ENCODE measurements at places on chromosomes 1 and 21.
A peak's percentile ranks its signal among the peaks of the same experiment; 100 is the strongest.

DNA sequence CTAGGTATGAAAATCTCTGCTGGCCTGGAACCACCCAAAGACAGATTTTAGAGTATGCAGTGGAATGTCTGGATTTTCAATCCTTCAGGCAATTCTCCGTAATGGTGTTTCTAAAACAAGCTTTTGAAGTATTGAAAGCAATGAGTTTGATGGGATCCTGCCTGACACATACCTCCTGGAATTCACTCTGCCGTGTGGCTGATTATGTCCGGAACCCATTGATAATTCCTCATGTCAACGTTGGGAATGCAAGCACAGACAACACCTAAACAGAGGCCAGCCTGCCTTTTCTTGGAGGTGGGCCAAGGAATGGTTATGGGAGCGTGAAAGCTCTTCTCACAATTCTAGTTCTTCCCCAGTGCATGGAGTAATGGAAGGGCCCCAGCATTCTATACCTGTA, 168.9 kb upstream of the HMCN1 start:
- DNase-seq = peak; percentile 84

- DNase-seq = no peak
Observed at GRCh38 chr21:25428537-25428936, 178.7 kb downstream of the MRPL39 start.

DNA sequence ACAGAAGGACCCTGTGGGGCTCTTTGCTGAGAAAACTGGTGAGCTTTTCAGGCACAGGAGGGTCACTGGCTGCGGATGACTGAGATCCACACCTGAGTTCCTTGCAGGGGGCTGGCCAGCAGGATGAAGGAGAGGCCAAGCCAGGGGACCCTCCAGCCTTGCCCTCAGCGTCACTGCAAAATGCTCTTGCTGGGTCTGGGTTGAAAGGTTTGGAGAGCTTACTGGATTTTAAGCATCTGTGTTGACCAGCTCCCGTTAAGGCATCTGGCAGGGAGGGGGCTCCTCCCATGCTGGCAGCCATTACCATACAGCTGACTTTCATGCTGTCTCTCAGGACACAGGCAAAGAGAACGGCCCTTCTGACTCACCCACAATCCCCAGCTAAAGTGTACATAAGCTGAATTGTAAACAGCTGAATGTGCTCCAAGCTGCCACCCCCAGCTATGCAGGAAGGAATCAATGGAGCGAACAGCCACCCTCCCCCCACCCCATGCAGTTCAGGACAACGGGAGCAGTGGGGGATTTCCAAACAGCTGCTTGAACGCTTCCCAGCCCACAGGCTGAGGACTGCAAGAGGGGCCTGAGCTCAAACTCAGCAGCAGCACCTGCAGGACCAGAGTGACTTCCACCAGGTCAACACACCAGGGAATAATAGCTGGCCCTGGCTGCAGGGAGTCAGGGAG, 21.3 kb upstream of the A3GALT2 start:
- DNase-seq = peak; percentile 81

DNA sequence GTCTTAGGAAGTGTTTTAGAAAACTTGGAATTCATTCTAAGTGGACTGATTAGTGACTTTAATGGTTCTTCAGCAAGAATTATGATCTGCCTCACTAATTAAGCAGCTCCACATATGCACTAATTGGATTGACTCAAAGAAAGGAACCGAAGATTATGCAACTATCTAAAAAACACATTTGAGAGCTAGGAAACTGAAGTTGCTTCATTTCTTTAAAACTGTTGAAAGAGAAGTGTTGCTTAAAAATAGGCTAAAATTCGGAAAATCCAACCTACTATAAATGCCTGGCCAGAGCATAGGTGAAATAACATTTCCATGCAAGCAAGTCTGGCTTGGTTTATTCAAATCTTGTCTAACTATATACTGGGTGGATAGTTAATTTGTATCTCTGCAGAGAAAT, 502.9 kb upstream of the ZRANB2 start:
- no peak for DNase-seq

GRCh38 chr1:208030288-208031091, 119.6 kb upstream of the CD34 start:
- no peak for DNase-seq

GRCh38 chr1:63124666-63125191, 197.6 kb upstream of the FOXD3 start:
- DNase-seq = peak; percentile 58

DNA sequence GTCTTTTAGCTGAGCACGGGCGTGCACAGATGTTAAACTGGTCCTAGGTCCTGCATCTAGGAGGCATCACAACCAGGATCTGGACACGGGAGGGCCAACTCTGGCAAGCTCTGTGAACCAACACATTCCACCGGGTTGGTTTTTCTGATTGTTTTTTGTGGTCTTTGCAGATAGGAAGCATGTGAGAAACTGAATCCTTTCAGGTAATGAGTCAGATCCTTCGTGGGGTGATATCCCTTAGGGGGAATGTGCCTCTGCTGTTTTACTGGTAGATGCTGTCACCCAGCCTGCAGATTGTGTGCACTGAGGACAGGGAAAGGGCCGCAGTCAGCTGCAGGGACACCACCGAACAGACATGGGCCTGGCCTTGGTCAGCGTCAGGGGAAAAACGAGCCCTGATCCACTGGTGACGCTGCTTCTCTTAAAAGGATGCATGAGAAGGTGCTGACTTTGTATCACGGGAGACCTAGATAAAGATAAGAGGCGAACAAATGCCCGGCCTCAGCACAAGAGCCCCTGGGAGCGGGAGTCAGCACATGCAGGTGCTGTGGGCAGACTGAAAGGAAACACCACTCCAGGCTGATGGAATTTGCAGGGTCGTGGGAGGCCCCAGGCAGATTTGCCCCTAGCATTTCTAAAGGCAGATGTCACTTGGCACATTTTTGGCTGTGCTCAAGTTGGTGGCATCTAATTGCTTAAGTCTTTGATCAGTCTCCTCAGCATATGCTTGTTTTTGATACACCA, 51.1 kb downstream of the DOP1B start:
- DNase-seq = no peak

DNA sequence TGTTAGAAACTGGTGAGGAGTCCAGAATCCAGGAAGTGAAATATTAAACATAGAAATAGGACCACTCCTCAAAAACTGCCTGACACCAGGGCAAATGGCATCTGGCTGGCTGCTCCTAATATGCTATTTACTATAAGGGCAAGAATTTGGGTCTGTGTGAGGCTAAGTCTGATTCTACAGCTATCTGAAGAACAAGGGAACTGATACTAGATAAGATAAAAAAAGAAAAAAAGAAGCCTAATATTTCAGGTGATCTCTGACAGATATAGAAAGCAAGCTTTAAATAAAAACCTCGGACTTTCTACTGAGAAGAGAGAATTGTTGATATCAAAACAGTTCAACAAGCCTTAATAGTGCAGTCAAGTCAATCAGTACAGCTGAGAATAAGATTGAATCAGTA, 42.1 kb upstream of the VAV3 start:
- no peak for DNase-seq

DNA sequence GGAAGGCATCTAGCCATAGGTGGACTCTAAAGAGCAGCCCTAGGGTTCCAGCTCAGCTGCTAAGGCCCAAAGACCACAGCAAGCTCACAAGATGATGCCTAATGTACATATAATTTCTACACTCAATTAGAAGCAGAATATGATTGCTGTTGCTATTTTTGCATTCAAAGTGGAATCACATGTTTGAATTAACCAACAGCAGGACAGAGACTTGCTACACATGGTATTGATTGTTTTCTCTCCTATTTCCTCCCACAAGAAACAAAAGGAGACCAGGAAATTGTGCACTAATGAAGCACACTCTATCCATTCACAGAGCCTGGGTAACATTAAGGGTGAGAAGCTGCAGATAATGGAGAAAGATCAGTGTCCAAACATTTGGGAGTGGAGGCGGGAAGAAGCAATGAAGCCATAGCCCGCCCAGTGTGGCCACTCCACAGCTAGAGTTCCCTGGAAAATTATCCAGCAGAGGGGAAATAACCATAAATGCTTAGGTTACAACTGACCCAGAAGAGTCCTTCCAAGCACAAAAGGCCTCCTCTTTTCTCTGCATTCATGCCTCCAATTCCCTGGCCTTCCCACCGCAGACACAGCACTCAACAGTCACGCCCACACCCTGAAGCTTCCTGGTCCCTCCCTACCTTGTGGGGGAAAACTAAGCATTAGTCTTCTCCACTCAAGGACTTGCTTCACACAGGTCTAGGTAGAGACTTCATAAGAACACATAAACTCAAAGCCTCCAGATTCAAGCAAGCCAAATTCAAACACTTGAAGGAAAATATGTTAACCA, 7.5 kb downstream of the CNN3 start:
- no peak for DNase-seq

GRCh38 chr1:94275083-94275482, 37.7 kb upstream of the ARHGAP29 start:
- DNase-seq = no peak

DNA sequence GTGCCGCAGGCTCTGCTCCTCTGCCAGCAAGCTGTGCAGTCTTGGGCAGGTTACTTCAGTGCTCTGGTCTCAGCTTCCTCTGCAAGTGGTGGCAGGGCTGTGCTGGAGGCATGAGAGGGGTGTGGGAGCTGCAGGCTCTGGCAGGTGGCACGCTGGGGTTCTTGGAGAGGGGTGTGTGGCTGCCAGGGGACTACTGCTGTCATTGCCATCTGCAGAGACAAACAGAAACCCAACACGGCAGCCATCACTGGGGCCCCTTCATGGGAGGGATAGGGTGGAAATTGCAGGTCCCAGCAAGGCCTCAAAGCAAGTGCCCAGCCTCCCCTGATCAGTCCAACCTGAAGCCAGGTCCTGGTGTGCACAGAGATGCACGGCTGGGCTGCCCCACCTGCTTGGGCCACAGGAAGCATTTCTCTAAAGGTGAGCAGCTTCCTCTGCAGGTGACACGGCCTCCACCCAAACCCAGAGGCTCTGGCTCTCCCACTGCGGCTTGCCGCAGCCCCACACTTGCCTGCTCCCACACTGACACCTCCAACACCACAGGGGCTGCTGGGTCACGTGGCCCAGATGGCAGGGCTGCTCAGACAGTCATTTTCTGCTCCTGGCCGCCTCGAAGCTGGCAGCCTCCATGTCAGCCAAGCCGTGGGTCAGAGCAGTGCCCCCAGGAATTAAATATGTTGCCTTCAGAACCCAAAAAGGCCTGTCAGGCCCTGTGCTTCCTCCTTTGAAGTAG, 4.1 kb upstream of the COL6A2 start:
- no peak for DNase-seq

DNA sequence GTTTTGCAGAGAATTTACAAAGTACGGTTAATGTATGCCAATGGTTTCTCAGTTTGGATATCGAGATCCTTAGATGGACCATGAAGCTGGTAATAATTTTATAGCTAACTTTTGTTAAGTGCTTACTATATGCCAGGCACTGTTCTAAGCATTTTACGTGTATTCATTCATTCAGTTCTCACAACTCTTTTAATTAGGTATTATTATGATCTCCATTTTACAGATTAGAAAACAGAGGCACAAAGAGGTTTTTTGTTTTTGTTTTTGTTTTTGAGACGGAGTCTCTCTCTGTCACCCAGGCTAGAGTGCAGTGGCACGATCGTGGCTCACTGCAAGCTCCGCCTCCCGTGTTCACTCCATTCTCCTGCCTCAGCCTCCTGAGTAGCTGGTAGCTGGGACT, 7.2 kb downstream of the RPRD2 start:
- no peak for DNase-seq

DNA sequence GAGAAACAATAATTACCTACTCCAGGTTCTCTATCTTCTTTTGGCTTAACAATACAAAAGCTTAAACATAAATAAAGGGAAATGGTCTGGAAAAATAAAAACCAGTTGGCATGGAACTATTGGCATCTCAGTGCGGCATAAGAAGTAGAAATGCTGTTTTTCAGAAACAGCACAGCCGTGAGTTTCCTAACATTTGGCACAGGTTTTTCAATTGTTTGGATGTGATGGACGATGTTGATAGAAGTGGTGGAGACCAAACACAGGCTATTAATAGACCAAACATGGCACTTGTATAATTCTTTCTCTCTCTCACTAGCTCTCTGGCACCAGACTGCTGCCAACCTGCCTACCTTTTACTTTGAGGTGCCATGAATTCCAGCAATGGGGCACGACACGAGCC, 36.2 kb downstream of the KCNN3 start:
- no peak for DNase-seq

GRCh38 chr1:204915861-204916495, 45.3 kb downstream of the NFASC start:
- no peak for DNase-seq

GRCh38 chr21:26366781-26367180, 196.2 kb upstream of the APP start:
- peak; percentile 21 for DNase-seq

GRCh38 chr1:23722652-23723051, 20.6 kb upstream of the ELOA start:
- DNase-seq = no peak

- DNase-seq = no peak
Observed at GRCh38 chr1:24963099-24963872, 33.2 kb upstream of the RUNX3 start.

- DNase-seq = no peak
Observed at GRCh38 chr21:43810505-43811261, 21.3 kb downstream of the RRP1 start.

DNA sequence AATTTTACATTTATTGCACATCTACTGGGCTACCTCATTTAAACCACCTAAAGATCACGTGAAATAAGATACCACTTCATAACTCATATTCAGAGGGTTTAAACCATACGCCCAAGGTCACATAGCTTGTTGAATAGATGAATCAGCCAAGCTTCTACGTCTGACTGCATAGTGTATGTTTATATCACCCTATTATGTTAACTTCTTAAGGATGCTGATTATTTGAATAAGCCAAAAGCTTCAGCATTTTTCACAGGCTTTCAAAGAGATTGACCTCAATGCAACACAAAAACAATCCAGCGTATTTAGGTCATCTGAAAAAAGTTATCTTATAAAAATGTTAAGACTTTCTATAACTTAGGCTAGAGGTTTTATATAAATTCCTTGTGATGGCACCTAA, 373.8 kb downstream of the TGFB2 start:
- DNase-seq = no peak

DNA sequence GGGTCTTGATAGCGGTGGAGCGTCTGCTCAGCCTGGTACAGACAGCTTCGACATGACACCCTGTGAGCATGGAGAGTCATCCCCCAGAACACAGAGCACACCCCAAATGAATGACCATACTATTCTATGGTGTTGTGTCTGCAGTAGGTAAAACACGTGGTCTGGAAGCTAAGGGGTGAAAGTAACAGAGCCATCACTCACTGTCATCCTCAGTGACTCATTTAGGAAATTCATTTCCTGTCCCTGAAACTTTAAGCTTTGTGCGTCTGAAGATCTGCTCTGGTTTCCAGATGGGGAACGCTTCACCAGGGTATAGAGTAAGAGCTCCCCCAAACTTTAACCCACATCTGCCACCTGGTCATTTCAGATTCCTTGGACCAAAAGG, 94.8 kb upstream of the DISP3 start:
- no peak for DNase-seq

- no peak for DNase-seq
Observed at GRCh38 chr21:31555741-31556191, 103.7 kb upstream of the SOD1 start.

GRCh38 chr1:116373431-116374352, 648 bp downstream of the ATP1A1 start:
- DNase-seq = no peak

GRCh38 chr1:175870217-175870616, 126.8 kb upstream of the TNR start:
- no peak for DNase-seq

- peak; percentile 49 for DNase-seq
Observed at GRCh38 chr1:245751116-245751515, 596.3 kb downstream of the KIF26B start.

GRCh38 chr21:17768840-17769446, 50.2 kb downstream of the C21orf91 start:
- DNase-seq = peak; percentile 21

- no peak for DNase-seq
Observed at GRCh38 chr1:37372302-37372701, 102.1 kb upstream of the ZC3H12A start.

GRCh38 chr1:85502625-85503083, 37.7 kb upstream of the DDAH1 start:
- no peak for DNase-seq
